ENCODE measurements at places on chromosomes 7 and 10.

DNA sequence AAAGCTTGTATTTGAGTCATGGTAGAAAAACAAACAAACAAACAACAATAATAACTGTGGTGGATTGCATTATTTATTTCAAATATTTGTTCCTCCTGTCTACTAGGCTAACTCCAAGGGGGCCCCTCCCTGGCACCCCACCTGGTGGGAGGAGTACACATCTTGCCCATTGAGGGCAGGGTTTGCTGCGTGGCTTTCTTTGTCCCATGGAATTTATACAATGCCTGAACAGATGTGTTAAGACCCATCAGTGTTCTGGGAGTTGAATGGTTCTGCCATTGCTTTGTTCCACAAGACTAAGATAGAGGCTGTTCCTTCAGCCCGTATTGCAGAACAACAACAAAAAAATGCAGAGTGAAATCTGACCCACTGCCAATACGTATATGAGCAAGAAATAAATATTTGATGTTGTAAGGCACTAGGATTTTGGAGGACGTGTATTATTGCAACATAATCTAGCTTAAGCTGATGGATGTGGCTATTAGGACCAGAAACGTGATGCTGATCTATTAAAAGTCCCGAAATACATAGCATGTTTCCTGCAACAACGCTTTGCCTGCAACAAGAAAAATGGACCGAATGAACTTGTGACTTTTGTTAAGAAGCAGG, 119.1 kb upstream of the JCAD start:
- no peaks in the 10 kb centered on the region for H3K36me3 ChIP-seq
- H3K4me1 ChIP-seq, result no peaks in the 10 kb centered on the region
- H3K4me3 ChIP-seq, result no peak overlapping the region
- H3K27me3 ChIP-seq, result peaks cover 36% of the 10 kb centered on the region
- no peak for DNase-seq

DNA sequence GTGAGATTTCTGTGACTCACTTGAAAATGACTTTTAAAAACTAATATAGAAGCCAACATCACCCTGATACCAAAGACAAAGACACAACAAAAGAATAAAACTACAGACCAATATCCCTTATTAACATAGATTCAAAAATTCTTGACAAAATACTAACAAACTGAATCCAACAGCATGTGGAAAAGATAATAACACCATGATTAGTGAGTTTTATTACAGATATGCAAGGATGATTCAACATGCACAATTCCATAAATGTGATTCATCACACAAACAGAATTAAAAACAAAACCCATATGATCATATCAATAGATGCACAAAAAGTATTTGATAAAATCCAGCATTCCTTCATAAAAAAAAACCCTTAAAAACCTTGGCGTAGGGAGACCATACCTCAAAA, 6.5 kb downstream of the MGAM start:
- DNase-seq, result no peak
- no peak overlapping the region for H3K4me3 ChIP-seq
- H3K4me1 ChIP-seq, result no peaks in the 10 kb centered on the region
- no peaks in the 10 kb centered on the region for H3K36me3 ChIP-seq

GRCh38 chr7:98733036-98733435, 116.0 kb downstream of the NPTX2 start:
- DNase-seq, result peak; percentile 28
- no peak overlapping the region for H3K27ac ChIP-seq
- no peaks in the 10 kb centered on the region for H3K27me3 ChIP-seq
- no peak overlapping the region for H3K4me3 ChIP-seq

- peaks cover 1% of the 10 kb centered on the region for H3K4me1 ChIP-seq
- no peaks in the 10 kb centered on the region for H3K36me3 ChIP-seq
- H3K27ac ChIP-seq, result no peak overlapping the region
- no peak for DNase-seq
- H3K4me3 ChIP-seq, result no peak overlapping the region
Observed at GRCh38 chr7:55108818-55109217, 90.0 kb downstream of the EGFR start.

All from activated T-helper 2 cell treated with anti-CD3 and anti-CD28 coated beads, Interferon-gamma antibody, Interleukin-2, Interleukin-4, amounts not matched to agents 10 μg/mL and 5 μg/mL and 100 μg/mL, durations not matched to agents 14 hours and 24 hours and 36 hours (primary cell).